Stimulated activated CD8-positive, alpha-beta memory T cell treated with anti-CD3 and anti-CD28 coated beads, Interleukin-7, amount 100 ng/mL, for 1 hour (primary cell): ENCODE measurements at places on chromosomes 2 and 18.

GRCh38 chr2:69466728-69467127 is 29.5 kb upstream of the NFU1 start:
- DNase-seq: no peak

GRCh38 chr2:161321944-161322648 is 13.9 kb downstream of the PSMD14 start:
- no peak for DNase-seq

GRCh38 chr2:201642086-201642578 is 1.2 kb downstream of the TMEM237 start:
- no peak for DNase-seq

GRCh38 chr18:77052983-77053309 is 79.6 kb downstream of the MBP start:
- DNase-seq: no peak

GRCh38 chr2:69993708-69994107 is 32.3 kb upstream of the ASPRV1 start:
- no peak for DNase-seq

- DNase-seq: no peak
These were observed 835.1 kb downstream of the RNF144A start for GRCh38 chr2:7752291-7752690.

DNA sequence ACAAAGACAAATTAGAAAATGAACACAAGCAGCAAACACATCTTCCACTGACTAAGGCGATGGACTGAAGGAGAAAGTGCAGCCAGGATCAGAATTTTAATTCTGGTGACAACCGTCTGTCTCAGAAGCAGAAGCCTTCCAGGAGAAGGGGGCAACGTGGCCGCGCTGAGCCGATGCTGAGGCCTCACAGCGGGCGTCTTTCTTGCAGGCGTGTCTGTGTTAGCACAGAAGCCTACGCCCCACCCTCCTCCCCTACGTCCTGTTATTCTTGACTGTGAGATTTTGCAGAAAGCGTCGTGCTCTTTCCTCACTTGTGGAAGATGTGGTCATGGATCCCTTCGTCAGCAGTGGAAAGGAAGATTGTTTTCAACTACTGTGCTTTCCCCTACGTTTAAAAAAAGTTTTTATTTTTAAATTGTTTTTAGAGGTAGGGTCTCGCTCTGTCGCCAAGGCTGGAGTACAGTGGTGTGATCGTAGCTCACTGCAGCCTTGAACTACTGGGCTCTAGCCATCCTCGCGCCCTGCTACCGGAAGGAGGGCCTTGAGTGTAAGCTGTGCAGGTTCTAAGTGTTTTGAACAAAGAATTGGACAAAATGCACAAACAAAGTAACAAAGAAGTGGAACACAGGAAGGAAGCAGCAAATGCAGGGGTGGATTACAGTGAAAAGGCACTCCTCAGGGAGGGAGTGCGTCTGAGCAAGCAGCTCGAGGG is 422.0 kb downstream of the GALR1 start:
- DNase-seq: no peak

- no peak for DNase-seq
These were observed 34.7 kb upstream of the ACTR3 start for GRCh38 chr2:113854970-113855740.

- DNase-seq: no peak
These were observed 53.6 kb downstream of the CAPN13 start for GRCh38 chr2:30753630-30754029.
